ENCODE measurements at places on chromosomes 3 and 15.

DNA sequence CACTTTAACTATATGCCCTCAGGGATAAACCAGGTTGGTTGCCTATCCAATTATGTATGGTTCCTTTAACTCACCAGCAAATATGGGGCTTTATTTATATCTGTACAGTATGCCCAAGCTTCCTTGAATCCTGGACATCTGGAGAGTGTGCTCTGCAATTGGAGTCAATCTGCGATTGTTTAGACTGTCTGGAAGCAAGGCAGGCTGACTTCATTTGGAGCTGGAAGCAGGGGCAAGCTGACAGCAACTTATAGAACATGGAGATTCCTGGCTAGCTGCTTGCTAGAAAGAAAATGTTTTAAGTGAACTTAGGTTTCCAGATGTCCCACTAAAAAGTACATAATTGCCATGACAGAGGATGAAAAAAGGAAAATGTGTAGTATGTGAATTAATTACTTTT is 63.7 kb upstream of the TPRG1 start:
- DNase-seq, result no peak

GRCh38 chr15:84979651-84980050 is 2.0 kb upstream of the PDE8A start:
- peak; percentile 33 for DNase-seq

DNA sequence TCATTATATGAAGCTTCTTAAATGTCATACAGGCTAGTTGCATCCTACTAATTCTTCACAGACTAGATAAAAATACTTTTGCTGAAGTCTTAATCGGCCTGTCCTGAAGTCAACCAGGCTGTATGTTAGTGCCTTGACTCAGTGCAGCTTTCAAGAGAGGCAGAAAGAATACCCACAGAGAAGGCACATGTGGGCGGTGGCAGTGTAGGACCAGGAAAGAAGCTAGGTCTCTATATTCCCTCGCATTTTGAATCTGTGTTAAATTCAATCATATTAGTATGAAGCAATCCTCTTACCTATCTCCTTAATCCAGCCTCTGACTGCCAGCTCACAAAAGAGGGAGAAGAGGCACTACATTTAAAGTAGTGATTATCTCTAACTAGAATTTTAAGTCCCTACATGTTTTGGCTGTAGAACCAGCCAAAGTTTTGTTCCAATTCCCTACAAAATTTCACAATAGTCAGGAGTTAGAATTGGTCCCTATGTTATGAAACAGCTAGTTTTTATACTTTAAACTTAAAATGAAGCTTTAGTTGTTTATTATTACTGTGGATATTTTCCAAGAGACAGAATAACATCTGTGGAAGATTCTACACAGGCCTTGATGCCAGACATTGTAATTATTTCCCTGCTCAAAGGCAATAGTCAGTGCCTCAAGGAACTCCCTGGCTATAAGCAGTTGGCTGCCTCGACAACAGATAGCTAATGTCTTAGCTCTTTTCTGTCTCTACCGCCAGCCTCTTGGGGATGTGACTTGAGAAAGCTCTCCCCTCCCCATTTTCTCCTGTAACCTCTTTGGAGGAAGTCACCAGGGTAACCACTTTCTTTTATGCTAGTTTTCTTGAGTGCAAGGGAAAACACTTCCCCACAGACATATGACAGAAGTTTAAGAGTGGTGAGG is 31.9 kb downstream of the CRTC3 start:
- no peak for DNase-seq

DNA sequence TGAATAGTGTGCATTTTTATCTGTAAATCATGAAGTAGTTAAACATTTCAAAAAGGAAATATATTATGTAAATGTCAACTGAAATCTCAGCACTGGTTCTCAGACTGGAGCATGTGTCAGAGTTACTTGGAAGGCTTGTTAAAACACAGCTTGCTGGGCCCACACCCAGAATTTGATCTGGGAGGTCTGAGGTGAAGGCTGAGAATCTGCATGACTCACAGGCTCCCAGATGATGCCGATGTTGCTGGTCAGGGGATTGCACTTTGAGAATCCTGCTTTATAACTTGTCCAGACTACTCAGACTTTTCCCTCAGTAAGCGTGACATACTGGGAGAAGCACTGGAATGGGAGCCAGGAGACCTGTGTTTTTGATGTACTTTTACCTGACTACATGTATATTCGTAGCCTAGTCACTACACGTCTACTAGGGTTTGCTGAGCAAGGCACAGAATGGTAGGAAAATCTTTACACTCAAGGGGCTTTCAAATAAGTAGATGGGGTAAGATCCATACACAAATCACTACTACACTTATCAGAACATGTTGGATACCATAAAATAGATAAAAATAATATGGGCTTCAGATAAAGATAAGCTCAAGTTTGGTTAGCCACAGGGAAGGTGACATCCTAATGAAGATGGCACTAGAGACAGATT is 77.1 kb upstream of the MEX3B start:
- no peak for DNase-seq

DNA sequence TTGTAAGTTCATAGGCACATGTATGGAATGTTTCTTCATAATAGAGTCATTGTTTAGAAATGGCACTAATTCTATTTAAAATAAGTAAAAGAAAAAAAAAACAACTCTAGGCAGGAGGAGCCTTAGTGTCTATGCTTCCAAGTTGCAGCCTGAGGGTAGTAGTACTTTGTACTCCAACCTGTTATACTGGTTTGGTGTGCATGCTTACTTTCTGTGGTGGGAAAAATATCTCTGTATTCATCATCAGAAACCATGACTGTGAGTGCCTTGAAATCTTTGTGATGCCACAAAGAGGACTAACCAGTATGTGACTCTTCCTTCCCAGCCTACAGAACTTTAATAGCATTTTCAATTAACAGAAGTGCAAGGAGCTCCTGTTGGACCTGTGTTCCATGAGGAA is 4.4 kb downstream of the NAALADL2 start:
- DNase-seq, result no peak

DNA sequence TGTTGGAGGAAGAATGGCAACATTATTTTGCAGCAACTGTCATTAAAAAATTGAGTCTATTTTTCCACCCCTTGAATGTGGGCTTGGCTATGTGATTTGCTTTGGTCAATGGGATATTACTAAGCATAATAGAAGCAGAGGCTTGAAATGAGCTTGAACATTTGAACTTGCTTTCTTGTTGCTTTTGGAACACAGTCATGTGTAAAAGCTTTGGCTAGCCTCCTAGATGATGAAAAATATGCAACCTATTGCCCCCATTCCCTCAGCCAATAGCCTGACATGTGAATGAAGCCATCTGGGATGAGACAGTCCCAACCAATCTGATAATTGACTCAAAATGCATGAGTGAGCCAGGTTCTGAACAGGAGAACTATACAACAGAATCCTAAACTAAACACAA is 78.4 kb downstream of the PLSCR2 start:
- DNase-seq, result no peak

GRCh38 chr3:140290105-140290504 is 355.1 kb downstream of the CLSTN2 start:
- no peak for DNase-seq
